ENCODE measurements at places on chromosomes 2 and 18.

- DNase-seq = no peak
Measured at GRCh38 chr18:10374636-10375293, 79.7 kb upstream of the APCDD1 start.

DNA sequence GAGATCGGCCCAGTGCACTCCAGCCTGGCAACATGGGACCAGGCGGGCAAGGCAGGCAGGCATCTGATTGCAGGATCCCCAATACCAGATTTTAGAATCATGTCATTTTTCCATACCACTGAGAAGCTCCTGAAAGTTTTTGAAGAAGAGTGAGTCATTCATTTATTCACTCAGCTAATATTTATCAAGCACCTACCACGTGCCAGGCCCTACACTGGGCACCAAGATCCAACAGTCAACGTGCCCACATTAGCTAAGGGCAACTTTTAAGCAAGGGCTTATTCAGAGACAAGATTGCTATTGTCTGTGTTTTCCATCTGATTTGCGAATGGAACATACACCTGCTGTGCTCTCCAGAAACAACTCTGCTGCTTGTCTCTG is 126.8 kb upstream of the LGALSL start:
- no peak for DNase-seq

DNA sequence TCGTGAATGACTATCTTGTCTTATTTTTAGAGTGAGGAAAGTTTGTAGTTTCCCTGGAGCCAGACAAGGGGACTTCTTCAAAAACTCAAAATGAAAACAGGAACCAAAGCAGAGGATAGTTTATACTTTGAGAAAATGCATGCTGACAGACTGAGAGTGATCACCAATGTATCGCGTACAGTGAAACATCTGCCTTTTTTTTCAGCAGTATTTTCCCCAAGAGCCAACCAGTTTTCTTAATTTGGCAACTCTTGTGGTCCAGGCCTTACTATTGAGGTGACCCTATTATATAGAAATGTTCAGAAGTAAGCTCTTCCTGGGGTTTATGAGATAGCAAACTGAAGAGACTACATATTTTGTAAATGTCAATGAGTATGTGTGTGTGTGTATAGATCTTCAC is 153.7 kb upstream of the VRK2 start:
- no peak for DNase-seq

GRCh38 chr2:241064008-241064801 is 37.9 kb downstream of the MTERF4 start:
- no peak for DNase-seq

DNA sequence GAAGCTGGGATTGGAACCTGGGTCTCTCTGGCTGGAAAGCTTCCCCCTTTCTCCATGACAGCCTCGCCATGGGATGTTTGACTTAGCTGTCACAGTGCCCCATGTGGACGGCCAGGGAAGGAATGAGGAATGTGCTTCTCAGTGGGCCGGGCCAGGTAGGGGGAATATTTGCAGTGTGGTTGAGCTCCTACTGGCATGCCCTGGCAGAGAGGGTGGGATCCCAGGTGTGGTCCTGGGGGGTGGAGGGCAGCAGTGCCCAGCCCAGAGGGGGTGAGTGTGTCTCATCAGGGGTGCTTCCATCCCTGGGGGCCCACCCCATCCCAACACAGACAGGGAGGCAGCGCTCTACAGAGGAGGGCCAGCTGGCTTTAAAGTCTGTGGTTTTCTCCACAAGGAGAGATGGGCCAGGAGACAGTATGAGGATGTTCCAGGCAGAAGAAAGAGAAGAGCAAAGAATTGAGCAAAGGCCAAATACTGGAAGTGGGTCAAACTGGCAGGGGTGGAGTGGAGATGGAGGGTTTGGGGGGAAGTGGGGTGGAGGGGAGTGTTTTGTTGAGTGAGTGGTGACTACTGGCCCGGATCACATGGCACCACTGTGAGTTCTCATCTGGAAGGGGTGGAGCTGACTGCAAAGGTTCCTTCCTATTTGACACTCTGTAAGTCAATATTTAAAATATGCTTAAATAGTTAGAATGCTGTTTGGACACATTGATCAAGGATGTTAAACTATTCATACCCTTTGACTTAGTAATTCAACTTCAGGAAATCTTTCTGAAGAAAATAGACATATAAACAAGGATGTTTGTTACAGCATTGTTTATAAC is 94.0 kb downstream of the MYCN start:
- no peak for DNase-seq

GRCh38 chr2:105867587-105867986 is 122.9 kb downstream of the NCK2 start:
- no peak for DNase-seq

GRCh38 chr2:68839260-68839833 is 31.9 kb downstream of the BMP10 start:
- no peak for DNase-seq

GRCh38 chr2:64394153-64394552 is 59.8 kb upstream of the LGALSL start:
- no peak for DNase-seq

DNA sequence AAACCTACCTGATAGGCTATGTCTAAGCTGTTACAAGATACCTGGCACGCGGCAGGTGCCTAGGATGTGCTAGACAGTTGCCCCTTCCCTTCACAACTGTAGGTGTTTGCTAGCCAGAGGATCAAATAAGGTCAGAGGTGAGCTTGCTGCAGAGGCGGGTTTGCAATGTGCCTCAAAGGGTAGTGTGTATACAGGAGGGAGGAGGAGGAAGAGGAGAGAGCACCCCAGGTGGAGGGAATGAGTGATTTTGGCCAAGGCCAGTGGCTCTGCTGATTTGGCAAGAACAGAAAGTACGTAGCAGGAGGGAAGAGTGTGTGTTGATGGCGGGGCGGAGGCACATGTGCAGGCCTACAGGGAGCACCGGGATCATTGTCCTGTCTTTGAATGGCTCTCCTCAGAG is 236.5 kb downstream of the HAUS1 start:
- DNase-seq = no peak

DNA sequence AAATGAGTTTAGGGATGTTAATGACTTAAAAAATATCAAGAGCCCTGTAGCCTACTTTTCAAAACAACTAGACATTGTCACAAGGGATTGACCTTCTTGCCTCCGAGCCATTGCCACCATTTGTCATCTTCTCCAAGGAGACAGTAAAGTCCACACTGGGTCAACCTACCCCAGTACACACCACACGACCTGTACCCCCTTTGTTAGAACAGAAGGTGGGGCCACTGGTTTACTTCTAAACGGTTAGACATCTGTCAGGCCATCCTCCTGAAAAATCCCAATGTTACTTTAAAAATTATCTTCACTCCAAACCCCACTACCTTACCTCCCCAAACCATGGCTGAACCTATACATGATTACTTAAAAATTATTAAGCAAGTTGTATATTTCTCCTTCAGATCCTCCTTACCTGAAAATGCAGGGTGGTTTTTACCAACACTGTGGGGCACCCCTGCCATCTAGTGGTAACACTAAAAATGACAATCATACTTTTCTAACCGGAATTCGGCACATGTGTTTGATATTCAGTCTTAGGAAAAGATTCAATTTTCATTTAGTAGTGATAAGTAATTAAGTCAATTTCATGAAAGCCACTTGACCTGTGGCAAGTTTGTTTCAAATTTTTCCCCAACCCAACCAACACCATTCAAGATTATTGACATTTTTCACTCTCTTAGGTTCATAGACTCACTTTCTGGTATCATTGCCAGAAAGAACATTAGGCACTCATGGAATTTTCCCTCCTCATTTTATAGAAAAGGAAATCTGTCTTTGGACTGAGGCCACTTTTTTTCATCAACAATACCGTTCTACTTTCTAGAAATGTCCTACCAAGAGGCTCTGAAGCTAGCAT is 265.3 kb upstream of the PKDCC start:
- no peak for DNase-seq

GRCh38 chr2:27202854-27203253 is 9.0 kb upstream of the ATRAID start:
- no peak for DNase-seq

DNA sequence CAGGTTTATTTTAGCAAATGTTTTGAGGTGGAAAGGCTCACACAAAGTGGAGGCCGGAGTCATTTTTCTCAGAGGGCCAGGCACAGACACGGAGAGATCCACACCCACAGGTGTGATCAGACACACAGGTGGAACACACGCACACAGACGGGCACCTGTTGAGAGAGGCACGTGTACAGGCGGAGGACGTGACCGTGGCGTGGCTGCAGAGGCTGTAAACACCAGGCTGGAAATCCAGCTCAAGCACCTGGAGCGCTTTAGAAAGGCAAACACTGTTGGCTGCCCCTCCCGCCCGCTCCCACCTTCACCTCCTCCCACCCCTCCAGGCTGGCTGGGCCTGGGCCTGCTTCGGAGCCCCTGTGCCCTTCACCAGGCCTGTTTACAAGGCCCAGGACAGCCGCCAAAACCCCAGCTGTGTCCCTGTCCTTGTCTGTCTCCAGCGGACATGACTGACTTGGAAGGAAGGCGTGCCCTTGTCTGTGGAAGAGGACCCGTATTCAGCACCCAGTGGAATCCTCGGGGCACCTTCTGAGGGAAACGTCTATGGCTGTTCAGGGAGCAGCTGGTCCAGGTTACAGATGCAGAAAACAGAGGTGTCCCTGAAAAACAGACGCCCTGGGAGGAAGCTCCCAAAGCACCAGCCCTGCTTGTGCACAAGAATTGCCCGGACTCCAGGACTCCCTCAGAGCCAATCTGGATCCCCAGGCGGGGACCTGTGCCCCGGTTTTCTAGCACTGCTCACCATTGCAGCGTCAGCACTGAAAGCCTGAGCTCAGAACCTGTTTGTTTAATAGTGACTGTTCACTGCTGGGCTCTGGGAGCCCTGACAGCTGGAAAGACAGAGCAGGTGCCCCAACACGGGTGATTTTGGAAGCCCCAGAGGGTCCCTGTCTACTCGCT is 134.3 kb upstream of the HAAO start:
- no peak for DNase-seq

GRCh38 chr2:220991972-220992371 is 580.1 kb downstream of the EPHA4 start:
- no peak for DNase-seq

- no peak for DNase-seq
Measured at GRCh38 chr2:170052151-170052550, 125.8 kb upstream of the MYO3B start.

DNA sequence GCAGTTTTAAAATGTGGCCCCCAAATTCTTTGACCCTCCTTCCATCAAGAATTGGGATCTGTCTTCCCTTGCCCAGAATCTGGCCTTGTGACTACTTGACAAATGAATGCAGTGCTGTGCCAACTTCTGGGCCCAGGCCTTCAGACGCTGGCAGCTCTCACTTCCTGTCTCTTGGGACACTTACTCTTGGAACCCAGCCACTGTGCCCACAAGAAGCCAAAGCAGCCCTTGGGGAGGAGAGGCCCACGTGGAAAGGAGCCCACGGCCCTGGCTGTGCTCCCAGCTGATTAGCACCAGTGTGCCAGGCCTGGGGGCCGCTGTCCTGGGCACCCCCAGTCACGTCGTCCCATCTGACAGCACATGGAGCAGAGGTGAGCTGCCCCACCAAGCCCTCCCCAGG is 56.6 kb downstream of the RPL37A start:
- DNase-seq = no peak

- no peak for DNase-seq
Measured at GRCh38 chr2:235467588-235467987, 26.3 kb upstream of the AGAP1 start.

DNA sequence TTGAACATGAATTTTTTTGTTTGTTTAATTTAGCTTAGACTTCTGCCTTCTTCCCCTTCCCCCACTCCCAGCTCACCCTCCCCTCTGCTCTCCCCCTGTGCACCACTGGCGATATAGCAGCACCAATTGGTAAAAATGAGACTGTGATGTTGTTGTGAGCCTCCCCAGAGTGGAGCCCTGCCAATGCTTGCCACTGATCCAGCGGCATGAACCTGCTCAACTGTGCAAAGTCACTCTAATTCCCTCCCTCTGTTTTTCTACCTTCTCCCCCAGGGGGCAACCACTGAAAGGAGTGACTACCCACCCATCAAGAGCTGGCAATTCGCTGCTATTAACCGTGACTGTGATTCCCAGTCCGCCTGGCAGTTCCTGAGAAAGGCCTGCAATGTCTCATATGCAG is 30.2 kb downstream of the KLHL14 start:
- DNase-seq = no peak

- no peak for DNase-seq
Measured at GRCh38 chr2:47272031-47272864, 117.1 kb upstream of the STPG4 start.

DNA sequence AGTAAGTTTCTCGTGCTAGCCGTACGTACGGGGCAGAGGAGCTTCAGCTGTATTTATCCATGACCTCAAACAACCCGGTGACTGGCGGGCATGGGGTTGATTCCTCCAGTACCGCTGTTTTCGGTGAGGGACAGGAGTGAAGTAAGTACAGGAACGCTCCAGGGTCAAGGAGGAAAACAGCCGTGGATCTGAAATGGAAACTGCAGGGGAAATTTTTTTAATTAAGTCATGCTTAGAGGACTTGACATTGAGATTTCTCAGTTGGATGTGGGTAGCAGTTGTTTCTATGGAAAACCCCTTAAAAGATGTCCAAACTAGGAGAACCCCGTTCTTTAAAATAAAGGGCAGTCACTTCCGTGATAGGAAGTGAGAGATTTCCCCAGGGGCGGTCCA is 1.2 kb downstream of the RAB12 start:
- no peak for DNase-seq
